ENCODE measurements at places on chromosomes 5 and 9.

DNA sequence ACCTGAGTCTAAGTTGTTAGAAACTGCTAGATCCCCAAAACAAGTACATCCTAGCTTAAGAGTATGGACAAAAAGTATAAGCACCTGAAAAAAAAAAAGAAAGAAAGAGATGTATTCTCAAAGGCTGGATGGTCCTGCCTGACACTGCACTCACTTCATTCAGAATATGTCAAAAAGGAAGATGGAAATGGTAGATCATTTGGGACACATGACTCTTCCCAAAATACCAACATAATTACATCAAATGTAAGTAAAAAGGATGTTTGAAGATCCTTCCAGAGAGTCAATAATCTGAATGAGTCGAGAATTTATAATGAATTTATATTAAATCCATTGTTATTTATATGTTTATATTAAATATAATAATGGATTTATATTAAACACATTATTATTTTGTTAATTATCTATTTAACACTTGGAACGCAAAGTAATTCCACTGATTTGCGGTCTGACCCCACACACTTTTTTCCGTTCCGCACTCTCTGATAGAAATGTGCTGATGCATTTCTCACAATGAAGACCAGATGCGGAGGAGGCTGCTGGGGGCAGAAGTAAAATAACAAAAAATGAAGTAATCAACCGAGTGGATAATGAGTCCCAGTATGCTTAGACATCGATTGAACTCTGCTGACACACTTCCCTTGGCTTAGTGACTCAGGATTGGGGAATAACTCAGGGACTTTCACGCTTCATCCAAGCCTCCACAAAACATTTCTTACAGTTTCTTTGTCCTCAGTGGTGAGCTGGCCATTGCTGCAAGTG, 201.2 kb downstream of the ADAMTS12 start:
- DNase-seq = peak; percentile 82

DNA sequence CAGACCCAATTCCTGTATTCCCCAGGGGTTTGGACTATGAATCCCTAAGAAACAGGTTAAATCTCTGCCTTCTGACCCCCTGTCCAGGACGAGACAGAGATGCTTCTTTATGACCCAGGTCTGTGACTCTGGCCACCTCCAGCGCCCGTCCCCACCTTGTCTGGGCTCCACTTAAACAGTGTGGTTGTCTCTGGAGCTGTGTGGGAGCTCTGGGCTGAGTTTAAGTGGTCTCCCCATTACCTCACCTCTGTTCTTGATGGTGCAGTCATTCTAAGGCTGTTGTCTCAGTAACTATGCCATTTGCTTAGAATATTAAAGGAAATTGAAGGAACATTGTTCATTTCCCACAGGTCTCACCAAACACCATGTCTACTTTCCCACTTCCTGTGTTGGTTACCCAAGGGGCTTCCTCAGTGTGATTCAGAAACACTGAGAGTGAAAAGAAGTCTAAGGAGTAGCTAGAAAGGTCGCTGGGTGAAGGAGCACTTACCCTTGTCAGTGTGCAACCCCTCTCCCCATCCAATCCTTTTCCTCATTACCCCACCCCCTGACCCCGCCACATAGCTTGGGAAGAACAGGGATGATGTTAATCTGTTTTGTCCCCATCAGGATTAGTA, 127.8 kb upstream of the CKMT2 start:
- no peak for DNase-seq

- DNase-seq = no peak
Measured at GRCh38 chr5:34844106-34844505, 5.1 kb downstream of the TTC23L start.

DNA sequence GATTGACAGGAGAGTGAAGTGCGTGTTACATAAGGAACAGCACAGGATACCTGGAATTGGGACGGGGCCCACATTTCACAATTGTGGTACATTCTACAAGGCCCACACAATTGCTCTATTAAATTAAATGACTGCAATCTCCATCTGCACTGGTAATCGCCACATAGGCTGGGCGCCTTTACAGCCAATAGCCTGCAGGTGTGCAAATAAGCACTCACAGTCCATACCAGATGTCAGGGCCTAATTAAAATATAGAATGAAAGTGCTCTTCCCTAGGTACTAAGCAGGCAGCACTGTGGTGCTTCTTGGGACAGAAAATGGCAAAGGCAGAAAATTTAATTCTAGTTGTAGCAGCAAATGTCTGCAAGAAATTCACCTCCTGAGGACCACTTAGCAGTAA, 82.7 kb downstream of the ATP10B start:
- DNase-seq = no peak

GRCh38 chr9:122128007-122128968, 31.3 kb downstream of the NDUFA8 start:
- DNase-seq = no peak

DNA sequence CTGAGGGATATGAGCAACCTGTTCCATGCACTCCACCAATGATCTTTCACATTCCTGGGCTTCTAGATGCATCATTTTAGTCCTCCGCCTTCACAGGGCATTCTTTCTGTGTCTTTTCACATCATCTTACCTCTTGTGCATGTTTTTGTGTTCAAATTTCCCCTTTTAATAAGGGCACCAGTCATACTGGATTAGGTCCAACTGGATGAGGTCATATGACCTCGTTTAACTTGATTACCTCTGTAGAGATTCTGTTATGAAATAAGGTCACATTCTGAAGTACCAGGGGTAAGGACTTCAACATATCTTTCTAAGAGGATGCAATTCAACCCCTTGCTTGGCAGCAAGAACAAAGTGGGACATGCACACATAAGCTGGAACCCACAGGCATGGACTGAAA, 335.3 kb upstream of the TLE4 start:
- no peak for DNase-seq

GRCh38 chr9:93398471-93398870, 53.0 kb upstream of the FAM120A start:
- DNase-seq = no peak

Data from GM04504 (cell line).